ENCODE measurements at places on chromosomes 6 and 20.
A peak's percentile ranks its signal among the peaks of the same experiment; 100 is the strongest.

DNA sequence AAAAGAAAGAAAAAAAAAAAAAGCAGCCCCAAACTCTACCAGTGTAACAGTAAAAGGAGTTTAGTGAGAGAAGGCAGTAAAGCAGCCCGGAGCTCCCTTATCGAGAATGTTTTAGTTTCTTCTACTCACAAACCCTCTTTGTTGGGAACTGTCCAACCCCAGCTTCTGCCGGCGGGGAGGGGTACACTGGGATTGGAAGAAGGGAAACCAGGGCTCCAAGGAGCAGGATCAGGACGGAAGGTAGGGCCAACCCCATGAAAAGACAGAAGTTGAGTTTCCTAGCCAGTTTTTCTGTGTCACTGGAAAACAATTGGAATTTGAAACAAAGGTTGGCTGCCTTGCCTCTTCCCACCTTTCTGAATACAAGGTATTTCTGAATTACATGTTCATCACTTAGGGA, 66.0 kb downstream of the KIZ start:
- no peak for DNase-seq

- DNase-seq, result peak; percentile 86
Observed at GRCh38 chr6:36441307-36441894, 1.3 kb downstream of the PXT1 start.

DNA sequence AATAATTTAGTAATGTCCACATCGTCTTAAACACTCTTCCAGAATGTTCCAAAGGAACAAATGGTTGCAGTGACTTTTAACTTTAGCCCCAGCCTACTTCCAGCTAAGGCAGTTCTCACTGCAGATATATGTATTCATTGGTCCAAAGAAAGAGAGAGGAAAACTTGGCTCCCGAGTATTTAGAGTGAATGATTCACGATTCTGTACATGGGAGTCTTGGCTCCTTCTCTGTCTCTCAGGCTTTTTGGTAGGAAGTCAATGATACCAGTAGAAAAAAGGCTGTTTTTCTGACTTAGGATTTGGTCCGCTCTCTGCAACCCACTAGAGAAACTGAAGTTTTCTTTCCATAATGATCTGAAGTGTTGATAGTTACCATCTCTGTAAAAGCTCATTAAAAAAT, 38.6 kb downstream of the E2F3 start:
- DNase-seq, result no peak

- no peak for DNase-seq
Observed at GRCh38 chr20:63734111-63734945, 2.1 kb upstream of the LIME1 start.

GRCh38 chr6:31356216-31356945, 598 bp downstream of the HLA-B start:
- DNase-seq, result peak; percentile 39

- no peak for DNase-seq
Observed at GRCh38 chr20:20971810-20972209, 134.3 kb downstream of the LINC00237 start.

- no peak for DNase-seq
Observed at GRCh38 chr6:91142154-91142553, 555.3 kb upstream of the MAP3K7 start.

GRCh38 chr6:81613606-81614005, 138.9 kb downstream of the TENT5A start:
- DNase-seq, result no peak

DNA sequence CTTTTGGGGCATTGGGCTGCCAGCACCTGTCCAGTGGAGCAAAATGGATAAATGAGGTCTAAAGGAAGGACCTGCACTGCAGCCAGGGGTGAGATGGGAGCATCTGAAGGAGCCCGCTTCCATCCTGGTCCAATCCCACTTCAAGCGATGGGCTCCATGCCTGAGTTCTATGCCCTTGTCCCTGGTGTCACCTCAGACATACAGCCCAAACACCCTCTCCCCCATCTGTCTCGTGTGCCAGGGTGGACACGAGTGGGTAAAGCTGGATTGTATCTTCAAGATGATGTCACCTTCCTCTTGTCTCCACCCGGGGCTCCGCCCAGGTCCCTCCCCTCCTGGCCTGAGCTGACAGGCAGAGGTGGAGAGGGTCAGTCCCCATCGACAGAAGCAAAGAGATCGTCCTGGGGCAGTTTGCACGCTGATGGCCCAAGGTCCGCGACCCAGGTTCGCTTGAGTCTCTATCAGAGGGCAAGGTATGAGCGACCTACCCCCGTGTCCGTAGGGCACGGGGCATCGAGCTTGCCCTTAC, 544 bp downstream of the SMIM29 start:
- DNase-seq, result no peak

- peak; percentile 17 for DNase-seq
Observed at GRCh38 chr6:132813173-132813856, 1.1 kb upstream of the RPS12 start.

DNA sequence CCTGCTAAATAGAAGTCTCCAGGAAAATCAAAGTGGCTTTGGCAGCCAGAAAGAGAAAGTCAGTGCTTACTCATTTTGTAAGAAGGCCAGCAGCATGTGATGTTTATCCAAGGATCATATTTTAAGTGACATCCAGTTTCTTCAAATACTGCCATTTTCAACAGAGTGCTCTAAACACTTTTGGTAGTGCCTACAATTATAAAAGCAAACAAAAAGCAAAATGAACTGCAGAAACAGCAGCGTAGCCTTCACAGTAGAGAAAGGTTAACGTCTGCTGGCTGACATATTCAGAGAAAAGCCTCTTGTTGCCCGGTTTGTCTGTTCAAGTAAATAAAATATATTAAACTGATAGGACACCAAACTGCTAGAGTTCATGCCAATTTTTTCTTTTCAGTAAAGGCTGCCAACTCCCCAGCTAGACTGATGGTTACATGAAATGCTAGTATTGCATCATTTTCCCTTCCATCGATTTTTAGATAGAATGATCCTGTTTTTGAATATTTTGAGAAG, 705.7 kb upstream of the SLC35B3 start:
- DNase-seq, result no peak

GRCh38 chr6:126650931-126651330, 311.0 kb downstream of the CENPW start:
- no peak for DNase-seq

DNA sequence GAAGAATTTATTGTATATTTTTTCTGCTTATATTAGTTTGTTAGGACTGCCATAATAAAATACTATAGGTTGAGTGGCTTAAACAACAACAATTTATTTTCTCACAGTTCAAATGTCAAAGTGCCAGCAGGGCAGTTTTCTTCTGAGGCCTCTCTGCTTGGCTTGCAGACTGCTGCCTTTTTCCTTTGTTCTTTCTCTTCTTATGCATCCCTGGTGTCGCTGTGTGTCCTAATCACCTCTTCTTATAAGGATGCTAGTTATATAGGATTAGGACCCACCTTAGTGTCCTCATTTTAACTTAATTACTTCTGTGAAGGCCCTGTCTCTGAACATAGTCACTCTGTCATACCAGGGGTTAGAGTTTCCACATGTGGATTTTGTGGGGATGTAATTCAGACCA, 354.4 kb downstream of the NKAIN2 start:
- no peak for DNase-seq

DNA sequence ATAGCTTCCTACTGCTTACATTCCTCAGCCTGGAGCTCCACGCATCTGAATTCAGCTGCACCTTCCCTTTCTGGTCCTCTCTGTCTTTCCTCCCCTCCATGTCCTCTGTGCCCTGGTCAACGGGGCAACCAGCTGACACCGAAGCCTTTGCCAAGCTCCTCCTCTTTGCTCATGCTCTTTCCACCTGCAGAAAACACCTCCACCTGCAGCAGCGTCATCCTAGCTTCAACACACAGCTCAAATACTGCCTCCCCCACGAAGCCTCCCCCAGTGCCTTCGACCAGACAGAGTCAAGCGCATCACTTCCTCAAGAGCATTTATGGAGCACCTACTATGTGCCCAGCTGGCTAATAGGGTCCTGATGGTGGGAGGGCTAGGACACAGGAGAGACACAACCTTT, 9.2 kb downstream of the CDH22 start:
- no peak for DNase-seq

DNA sequence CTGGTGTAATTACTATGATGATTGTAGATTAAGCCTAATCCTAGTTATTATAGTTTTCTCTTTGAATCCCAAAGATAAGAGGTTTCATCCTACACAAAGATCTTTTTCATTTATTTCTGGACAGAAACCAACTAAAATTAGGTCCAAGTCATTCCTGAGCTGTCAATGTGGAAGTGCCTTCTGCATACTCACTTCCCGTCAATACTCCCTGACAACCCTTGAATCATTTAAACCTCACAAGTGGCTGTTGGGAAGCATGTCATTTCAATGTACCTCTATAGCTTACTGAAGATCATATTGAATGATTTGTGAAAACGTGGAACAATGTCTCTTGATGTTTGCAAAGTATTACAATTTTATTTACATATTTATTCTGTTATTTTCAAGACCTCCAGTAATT, 274.1 kb downstream of the HACE1 start:
- no peak for DNase-seq

DNA sequence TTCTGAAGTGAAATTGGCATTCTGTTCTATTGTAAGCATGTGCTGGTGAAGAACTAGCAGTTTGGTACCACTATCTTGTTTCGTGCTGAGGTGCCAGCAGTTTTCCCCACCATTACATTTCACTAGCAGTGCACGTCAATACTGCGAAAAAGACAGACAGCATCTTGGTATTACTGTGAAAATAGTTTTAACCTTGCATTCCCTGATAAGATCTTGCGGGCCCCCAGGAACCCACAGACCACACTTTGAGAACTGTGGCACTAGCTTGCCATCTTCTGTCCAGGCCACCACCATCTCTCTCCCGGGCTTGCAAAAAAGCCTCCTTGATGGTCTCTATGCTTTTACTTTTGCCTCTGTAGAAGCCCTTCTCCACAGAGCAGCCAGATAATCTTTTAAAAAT, 185.7 kb downstream of the BACH2 start:
- peak; percentile 32 for DNase-seq

GRCh38 chr6:127517693-127518092, 1.4 kb downstream of the MTCL3 start:
- no peak for DNase-seq

DNA sequence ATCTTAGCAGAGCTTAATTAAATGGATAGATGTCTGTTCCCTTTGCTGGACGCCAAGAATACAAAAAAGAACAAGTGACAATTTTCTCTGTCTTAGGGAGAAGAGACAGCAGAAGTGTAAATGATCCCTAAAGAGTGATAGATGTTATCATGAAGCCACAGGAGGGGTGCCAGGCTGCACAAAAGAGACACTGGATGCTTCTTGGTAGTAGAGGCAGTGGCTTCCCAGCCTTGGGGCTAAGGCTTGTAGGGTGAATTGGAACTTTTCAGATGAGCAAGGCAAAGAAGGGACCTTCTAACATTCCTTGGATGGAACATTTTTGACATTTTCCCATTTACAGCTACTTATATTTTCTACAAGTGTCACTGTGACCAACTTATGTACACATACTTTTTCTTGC, 58.0 kb downstream of the CCN2 start:
- DNase-seq, result no peak

DNA sequence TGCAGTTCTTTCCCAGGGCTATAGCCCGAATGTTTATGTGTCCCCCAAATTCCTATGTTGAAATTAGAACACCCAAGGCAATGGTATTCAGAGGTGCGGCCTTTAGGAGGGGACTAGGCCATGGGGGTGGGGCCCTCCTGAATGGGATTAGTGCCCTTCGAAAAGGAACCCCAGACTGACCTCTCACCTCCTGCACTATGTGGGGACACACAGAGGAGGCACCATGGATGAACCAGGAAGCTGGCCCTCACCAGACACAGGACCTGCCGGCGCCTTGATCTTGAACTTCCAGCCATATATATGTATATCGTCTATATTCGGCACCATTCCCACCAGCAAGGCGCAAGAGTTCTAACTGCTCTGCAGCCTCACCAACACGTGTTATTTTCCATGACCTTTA, 101.5 kb upstream of the BHLHE23 start:
- DNase-seq, result no peak

DNA sequence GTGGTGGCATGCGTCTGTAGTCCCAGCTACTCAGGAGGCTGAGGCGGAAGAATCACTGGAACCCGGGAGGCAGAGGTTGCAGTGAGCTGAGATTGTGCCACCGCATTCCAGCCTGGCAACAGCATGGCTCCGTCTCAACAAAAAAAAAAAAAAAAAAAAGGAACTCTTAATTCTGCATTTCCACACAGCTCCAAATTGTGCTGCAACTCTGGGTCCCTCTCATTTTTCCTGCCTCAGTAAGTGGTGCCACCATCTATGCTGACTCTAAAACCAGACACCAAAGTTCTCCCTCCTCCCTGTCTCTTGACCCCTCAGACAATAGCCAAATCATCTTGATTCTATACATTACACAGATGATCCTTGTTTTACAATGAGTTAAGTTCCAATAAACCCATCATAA, 133.9 kb downstream of the BTBD9 start:
- no peak for DNase-seq

DNA sequence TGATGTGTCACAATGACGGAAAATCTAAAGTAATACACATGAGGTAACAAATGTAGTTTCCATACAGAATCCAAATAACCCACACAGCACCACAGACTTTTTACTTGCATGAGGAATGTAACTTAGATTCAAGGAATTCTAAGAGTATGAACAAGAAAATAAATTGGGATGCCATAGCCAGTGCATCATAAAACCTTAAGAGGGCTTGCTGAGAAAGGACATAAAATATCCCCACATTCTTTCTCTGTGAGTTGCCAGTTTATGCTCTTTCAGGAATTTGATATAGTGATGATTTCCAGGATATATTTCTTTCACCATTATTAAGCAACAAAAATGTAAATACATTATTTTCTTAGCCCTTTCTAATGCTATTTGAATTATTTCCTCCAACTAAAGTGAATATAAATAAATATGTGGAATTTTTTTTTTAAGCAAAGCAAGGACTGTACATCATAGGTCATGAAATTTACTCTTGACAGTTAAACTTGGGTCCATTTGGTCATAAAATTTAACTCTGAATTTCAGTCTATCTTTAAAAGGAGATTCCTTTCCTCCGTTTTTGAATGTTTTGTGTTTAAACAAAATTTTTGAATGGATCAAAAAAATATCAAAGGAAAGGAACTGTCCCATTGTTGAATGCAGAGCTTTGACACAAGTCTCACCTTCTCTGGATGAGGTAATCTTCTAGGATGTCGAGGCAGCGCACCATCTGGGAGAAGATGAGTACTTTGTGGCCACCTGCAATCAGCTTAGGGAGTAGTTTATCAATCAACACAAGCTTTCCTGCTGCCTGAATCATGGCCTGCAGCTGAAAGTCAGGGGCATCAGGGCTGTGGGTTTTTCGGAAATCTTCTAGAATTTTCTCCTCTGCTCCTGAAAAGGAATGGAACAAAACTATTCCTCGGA, 116.3 kb upstream of the EMILIN3 start:
- no peak for DNase-seq

GRCh38 chr6:112752791-112753190, 405.7 kb downstream of the RFPL4B start:
- no peak for DNase-seq

DNA sequence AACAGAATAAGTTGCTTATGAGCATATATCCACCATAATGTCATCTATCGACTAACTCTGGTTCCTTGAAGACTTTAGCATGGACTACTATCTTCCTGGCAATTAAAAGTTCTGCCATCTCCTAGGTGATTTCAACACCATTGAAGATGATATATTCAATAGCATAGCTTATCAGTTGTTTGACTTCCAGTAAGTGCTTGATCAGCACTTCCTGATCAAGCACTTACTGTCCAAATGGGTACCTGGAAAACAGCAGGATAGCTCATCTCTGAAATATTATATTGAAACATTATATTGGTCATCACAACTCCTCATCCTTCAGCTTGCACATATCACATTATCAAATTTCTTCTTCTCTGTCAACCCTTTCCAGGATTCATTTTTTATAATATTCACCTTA, 75.5 kb upstream of the HMGCLL1 start:
- DNase-seq, result no peak
